ENCODE measurements at places on chromosomes 3 and 15. TPM values are rescaled to one million over a fixed set of nuclear protein-coding genes. Genes with fewer than 3 reads are reported as not detected.

ILDR1 gene
- polyA plus RNA-seq: 0.02 TPM

PYDC2 gene
- not detected for polyA plus RNA-seq

CATSPER2 gene
- 2.9 TPM for polyA plus RNA-seq

NR2F2 gene
- polyA plus RNA-seq: 20.8 TPM

CFAP44 gene
- 0.41 TPM for polyA plus RNA-seq

MNS1 gene
- polyA plus RNA-seq: 1.8 TPM

NRROS gene
- polyA plus RNA-seq: 0.12 TPM

CMTM7 gene
- 67.7 TPM for polyA plus RNA-seq

SNTN gene
- not detected for polyA plus RNA-seq

GJD2 gene
- not detected for polyA plus RNA-seq

DZIP3 gene
- 0.96 TPM for polyA plus RNA-seq

SI gene
- polyA plus RNA-seq: not detected

CPA3 gene
- not detected for polyA plus RNA-seq

SEMA5B gene
- not detected for polyA plus RNA-seq

CCR9 gene
- not detected for polyA plus RNA-seq

ZNF660 gene
- 0.01 TPM for polyA plus RNA-seq

MAGI1 gene
- polyA plus RNA-seq: 1.3 TPM

GATM gene
- polyA plus RNA-seq: 0.11 TPM

TLR9 gene
- not detected for polyA plus RNA-seq

OR5H15 gene
- not detected for polyA plus RNA-seq

OCA2 gene
- not detected for polyA plus RNA-seq

FBXO40 gene
- polyA plus RNA-seq: not detected

RNF7 gene
- 123 TPM for polyA plus RNA-seq

REC114 gene
- not detected for polyA plus RNA-seq

MESP2 gene
- 1.2 TPM for polyA plus RNA-seq

GPR62 gene
- polyA plus RNA-seq: not detected

RETNLB gene
- polyA plus RNA-seq: not detected

KLHL40 gene
- not detected for polyA plus RNA-seq

TAMM41 gene
- polyA plus RNA-seq: 17.8 TPM

SUSD5 gene
- 0.02 TPM for polyA plus RNA-seq

HGD gene
- not detected for polyA plus RNA-seq

ZNF609 gene
- polyA plus RNA-seq: 5.1 TPM

SKOR1 gene
- 0.01 TPM for polyA plus RNA-seq

SLC28A2 gene
- not detected for polyA plus RNA-seq
